ENCODE measurements at places on chromosomes 16 and 17.

GRCh38 chr16:2046893-2047329, 723 bp downstream of the NTHL1 start:
- no peak for DNase-seq

DNA sequence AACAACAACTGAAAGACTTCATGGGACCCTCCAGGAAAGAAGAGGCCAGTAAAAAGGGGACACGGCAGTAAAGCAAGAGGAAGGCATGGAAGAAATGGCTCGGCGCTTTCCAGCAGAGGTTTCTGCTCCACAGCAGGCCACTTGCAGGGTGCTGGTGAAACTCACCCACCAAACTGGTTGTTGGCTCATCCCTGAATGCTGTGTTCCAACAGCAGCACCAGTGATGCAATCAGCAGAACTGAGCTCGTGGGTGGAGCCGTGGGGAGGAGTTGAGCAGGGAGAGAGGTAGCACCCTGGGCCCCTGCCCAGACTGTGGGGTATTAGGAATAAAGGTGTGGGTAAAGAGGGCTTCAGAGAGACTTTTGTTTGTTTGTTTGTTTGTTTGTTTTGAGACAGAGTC, 62.8 kb upstream of the ADCY9 start:
- DNase-seq = peak; percentile 4

DNA sequence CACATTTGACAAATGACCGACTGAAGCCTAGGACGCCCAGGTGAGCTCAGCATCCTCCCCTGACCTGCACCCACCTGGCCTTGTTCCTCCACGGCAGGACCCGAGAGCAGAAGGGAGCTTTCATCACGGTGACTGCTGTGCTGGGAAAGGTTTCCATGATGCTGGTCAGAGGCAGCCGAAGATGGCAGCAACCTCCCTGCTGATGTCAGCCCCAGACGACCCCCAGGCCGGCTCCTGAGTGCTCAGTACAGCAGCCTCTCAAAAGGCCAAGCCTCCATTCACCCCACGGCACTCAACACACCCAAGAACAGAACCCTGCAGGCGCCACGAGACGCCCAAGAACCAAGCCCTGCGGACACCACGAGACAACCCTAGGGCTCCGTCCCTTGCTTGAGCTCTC, 119.8 kb downstream of the ANKRD11 start:
- DNase-seq = no peak

GRCh38 chr16:70677499-70678120, 8.2 kb downstream of the MTSS2 start:
- no peak for DNase-seq

DNA sequence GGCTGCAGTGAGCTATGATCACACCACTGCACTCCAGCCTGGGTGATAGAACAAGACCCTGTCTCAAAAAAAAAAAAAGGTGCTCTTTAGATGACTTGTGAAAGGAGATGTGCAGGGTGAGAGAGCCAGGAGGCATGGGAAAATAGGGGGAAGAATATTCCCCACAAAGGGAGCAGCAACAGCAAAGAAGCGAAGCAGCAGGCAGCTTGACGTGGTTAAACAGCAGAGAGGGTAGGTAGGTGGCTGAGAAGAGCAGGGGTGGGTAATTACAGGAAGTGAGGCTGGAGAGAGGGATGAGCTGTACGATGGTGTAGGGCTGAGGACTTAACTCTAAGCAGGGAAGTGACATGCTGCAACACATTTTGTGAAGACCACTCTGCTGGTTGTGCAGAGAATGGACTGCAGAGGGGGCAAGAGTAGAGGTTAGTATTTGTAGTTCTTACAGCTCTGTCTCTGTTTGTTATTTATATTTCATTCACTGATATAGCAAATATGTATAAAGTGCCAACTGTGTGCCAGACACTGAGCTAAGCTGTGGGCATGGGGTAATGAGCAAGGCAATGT, 1.6 kb downstream of the HEATR3 start:
- DNase-seq = no peak

- DNase-seq = no peak
Measured at GRCh38 chr17:33396818-33397217, 103.7 kb upstream of the ASIC2 start.

DNA sequence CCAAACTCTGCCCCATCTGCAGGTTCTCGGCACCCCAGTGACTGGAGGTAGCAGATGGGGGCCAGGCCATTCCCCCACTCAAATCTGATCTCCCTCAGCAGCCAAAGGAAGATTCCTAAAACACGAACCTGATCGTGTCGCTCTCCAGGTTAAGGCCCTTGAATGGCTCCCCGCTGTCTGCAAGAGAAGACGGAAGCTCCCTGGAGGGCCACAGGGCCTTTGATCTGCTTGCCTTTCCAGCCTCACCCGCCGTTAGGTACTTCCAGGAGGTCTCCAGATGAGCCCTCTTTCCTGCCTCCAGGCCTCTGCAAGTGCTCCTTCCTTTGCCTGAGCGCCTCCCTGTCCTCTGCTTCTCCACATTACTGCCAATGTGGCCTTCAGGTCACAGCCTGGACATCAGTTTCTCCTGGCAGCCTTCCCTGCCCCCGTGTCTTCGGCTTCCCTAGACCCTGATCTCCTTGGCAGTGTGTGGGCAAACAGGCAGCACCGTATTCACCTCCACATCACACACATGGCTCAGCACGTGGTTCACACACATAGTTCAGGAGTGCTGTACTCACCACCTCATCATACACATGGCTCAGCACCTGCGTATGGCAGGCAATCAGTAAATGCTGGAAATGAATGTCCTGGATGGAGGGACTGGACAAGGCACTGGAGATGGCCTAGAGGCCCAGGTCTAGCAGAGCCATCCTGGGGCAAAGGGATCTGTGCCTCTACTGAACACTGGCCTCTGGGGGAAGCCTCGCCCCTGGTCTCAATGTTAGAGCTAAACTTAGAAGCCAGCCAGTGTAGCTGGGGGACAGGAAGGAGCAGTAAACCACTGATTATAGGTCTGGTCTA, 26.4 kb upstream of the MRPS23 start:
- no peak for DNase-seq

DNA sequence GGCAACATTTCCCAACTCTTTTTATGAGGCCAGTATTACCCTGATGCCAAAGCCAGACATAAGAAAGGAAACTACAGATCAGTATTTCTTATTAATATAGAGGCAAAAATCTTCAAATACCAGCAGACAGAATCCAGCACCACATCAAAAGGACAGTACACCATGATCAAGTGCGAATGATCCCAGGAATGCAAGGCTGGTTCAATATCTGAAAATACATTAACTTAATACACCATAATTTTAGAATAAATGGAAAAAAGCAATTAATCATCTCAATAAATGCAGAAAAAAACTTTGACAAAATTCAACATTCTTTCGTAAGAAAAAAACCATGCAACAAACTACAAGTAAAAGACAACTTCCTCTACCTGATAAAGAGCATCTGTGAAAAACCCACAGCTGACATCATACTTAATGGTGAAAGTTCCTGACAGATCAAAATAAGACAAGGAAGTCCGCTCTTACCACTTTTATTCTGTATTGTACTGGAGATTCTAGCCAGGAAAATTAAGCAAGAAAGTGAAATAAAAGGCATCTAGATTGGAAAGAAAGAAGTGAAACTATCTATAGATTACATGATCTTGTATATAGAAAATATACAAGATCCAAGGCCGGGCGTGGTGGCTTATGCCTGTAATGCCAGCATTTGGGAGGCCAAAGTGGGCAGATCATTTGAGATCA, 26.4 kb upstream of the MAPK3 start:
- no peak for DNase-seq

- DNase-seq = no peak
Measured at GRCh38 chr17:49247944-49248343, 17.4 kb upstream of the PHOSPHO1 start.

GRCh38 chr16:78932355-78932943, 668.1 kb downstream of the MAF start:
- DNase-seq = no peak

DNA sequence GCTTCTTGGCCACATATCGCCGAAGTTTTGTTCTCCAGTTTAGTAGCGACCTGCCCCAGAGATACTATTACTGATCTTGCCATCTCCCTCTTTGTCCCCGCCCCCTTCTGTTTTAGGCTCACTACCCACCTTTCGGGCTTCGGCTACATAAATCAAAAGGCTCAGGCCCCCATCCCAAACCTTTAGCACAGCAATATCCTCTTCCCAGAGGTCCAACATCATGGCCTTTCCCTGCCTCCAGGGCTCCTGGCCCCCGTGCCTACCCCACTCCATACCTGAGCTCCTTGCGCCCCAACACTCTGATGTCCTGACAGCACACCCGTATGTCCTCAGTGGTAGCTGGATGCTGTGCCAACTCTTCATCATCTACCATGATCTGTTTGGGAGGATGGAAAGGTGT, 2.9 kb upstream of the PSMC5 start:
- no peak for DNase-seq

GRCh38 chr17:83183145-83183948, 103.9 kb downstream of the METRNL start:
- no peak for DNase-seq

GRCh38 chr17:56978441-56979090, 635 bp downstream of the SCPEP1 start:
- no peak for DNase-seq

Measured in hypothalamus (tissue), 51 donors.